ENCODE measurements at places on chromosomes 3 and 15. TPM values are rescaled to one million over a fixed set of nuclear protein-coding genes. Genes with fewer than 3 reads are reported as not detected.

GRCh38 chr15:56640127-56640526 lies 93.2 kb downstream of the ZNF280D start:
- no peak for DNase-seq

GRCh38 chr3:50124052-50124799 lies 30.9 kb upstream of the SEMA3F start:
- no peak for DNase-seq

GRCh38 chr3:72673011-72673771 lies 175.1 kb downstream of the SHQ1 start:
- DNase-seq: no peak

MAGI1 gene
- 0.16 TPM for total RNA-seq

DNA sequence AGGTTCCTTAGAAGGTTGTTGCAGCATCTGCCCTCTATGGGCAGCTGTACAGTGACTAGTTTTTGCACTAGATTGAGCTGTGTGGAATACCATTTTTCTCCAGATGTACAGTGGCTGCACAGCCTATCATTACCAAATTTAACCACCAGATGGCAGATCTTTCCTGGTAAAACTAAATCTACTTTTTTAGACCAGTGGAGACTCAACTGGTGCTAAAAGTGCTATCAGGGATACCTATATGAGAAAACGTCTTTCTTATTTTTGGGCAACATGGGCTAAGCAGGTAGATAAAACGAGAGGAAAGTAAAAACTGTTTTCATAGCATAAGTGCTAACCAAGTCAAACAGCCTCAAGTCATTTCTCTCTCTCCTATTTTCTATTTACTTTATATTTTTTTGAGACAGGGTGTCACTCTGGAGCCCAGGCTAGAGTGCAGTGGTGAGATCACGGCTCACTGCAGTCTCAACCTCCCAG lies 21.2 kb downstream of the IGSF10 start:
- DNase-seq: no peak

GRCh38 chr15:87212041-87212440 lies 1044.5 kb downstream of the NTRK3 start:
- DNase-seq: no peak

DNA sequence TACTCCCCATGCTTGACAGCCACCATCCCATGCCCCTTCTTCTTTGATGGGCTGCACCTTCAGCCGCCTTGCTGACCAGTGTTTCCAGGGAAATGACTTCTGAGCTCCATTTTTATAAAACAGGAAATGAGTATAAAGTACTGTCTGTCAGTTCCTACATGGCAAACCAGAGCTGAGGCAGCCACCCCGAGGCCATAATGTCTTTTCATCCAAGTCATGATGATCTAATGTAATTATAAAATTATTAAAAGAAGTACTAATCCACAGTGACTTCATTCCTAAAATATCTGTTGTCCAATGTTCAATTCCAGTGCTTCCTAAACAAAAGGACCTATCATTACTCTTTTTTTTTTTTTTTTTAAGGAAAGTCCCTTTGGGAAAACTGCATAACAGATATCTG lies 75.2 kb upstream of the HERC1 start:
- DNase-seq: no peak

COL8A1 gene
- not detected for total RNA-seq

GRCh38 chr15:45481135-45481534 lies 41.4 kb downstream of the SLC30A4 start:
- no peak for DNase-seq

DNA sequence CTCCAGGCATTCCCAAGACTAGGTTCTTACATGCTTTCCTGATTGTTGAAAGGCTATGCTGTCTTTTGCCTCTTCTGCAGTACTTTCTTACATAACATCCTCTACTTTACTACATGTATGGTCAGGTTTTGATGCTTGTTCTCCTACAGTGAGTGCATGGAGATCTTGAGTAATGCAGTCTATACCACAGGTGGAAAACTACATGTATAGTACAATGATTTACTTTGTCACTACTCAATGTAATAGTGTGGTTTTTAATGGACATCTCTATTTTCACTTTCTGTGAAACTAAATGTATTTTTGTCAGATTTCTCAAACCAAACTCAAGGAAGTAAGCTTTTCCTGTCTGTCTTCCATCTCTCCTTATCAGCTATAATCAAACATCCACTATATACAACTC lies 657.0 kb downstream of the TUSC7 start:
- DNase-seq: no peak

DNA sequence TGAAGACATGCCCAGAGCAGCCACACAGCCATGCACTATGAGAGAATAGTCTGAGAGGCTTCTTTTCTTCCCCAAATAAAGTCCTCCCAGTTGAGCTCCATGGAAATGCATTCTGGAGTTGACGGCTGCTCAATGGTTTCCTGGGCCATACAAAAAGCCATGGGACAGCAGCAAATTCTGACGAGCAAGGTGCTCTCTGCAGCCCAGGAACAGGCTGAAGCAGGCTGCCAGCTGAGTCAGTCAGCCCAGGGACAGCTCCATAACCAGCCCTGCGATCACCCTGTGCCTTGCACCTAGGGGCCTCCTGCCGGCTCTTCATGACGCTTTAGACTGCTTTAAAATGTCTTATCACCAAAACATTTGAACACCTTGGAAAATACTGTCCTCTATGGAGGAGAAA lies 256.3 kb upstream of the CHRNA7 start:
- no peak for DNase-seq

- DNase-seq: no peak
These were observed 65.4 kb downstream of the BDH1 start for GRCh38 chr3:197490098-197491058.

DNA sequence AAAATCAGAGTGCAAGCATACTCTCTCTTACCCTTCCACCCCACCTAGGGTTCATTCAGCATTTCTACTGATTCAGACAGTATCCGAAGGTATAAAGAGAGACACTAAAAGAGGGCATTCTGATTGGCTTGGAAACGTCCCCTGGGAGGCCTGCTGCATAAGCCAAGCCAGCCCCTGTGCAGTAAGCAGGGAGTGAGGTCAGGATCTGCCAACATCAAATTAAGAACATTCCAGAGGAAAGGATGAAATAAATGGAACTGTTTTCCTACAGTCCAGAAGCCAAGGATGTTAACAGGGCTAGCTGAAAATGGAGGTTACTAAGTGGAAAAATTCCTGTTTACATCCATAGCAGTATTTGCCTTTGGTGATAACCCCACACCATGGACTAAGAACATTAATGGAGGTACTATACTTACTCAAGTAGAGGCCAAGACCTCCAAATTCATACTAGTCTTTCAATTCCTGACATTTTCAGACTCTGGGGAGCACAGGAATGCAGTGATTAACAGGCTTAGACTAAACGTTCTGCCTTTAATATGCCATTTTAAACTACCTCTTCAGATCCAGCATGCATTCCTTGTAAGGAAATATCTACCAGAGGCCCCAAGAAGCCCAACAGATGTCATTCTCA lies 34.5 kb downstream of the NPTN start:
- no peak for DNase-seq

CTXND1 gene
- total RNA-seq: not detected

IGSF10 gene
- not detected for total RNA-seq

- DNase-seq: no peak
These were observed 410.5 kb downstream of the LSAMP start for GRCh38 chr3:116034794-116035193.

DNA sequence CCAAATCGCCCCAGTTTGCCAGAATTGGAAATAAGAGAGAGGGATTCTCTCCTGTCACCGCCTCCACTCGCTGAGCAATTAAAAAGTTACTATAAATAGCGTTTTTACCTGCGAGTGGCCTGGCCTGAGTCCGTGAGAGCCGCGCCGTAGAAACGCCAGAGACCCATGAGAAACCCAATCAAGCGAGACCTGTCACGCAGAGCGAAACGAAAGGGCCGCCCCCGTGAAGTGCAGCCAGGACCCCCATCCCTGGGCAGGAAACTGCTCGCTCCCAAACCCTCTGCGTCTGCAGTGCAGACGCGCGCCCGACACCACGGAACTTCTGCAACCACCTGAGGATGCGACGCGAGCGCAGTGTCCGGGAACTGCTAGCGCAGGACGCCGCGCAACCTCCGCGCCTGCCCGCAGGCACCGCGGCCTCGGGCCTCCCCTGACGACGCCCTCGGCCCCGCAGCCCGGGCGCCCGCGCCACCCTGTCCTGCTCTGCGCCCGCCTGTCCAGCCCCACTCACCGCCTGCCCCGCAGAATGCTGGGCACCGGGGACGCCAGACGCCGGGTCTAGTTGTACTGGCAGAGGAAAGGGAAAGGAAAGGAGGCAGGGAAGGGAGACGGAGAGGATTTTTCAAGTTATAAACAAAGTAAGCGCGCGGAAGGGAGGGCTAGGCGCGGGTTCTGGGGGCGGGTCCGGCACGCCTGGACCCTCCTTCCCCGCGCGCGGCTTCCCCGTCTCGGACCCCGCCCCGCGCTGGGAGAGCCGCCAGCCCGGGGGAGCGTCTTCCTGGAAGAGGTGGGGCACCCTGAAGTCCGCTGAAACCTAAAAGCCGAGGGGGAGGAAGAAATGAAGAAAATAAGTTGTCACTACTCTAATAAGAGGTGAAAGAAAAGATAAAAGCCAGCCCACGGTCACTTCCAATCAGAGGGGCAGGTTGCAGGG lies at the start of gene PLSCR4:
Gene PLSCR4 (minus strand): TSS at position 657 of the 934 bp plus-strand sequence. CDS start 29,034 bp downstream, outside the sequence.
- DNase-seq: peak; percentile 18

TRH gene
- not detected for total RNA-seq
